Esophagus muscularis mucosa (tissue), 4 donors: ENCODE measurements at places on chromosomes 12 and 14. TPM values are rescaled to one million over a fixed set of nuclear protein-coding genes. Genes with fewer than 3 reads are reported as not detected.

GRCh38 chr14:106215229-106215628, 688.8 kb downstream of the TMEM121 start:
- DNase-seq = no peak

The POTEG gene
- total RNA-seq = not detected

The ZDHHC22 gene
- not detected for total RNA-seq

DNA sequence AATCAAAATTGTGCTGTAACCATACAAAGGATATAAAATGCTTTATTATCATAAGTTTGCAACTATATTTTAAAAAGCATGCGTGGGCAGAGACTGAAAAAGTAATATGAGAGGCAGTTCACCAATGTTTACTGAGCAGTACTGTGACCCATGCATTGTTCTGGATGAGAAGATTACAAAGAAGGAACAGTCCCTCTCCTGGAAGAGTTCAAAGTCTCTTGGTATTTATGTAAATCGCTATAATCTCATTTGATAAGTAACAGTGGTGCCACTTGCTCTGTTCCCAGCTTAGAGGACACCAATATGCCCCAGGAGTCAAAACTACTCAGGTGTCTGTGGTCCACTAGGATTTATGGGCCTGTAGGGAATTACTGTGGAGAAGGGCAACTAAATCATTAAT, 2.1 kb upstream of the CMAS start:
- no peak for DNase-seq

DNA sequence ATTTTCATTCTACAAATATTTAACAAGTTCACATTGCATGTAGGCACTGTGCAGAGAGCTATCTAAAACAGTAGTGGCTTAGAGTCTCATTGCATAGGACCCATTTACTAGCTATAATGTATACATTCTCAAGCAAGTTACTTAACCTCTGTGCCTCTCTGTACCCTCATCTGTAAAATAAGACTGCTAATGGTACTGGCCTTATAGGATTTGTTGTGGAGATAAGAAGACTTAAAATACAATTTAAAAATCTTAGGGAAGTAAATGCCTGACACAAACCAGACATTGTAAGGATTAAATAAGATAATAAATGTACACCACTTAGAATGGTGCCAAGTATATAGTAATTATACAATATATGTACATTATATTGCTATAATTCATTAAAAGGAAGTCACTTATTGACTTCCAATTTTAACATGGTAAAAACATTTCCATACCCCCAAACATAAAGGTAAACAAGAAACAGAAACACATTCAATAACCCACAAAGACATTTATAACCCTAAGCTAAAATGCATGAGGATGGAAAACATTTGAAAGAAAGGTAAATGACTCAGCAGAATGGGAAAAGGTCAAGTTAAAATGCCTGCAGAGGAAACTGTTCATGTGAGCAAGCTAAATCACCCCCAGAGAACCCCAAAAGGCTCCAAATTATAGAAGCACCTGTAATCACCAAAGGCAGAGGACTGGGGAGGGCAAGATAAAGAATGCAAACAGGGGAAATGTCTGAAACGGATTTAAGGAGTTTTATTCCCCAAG, 30.8 kb downstream of the RPS6KA5 start:
- DNase-seq = no peak

- no peak for DNase-seq
Measured at GRCh38 chr12:13273850-13274249, 77.3 kb downstream of the EMP1 start.

- DNase-seq = no peak
Measured at GRCh38 chr12:132926415-132926833, 29.7 kb downstream of the ZNF605 start.

The TSPAN19 gene
- not detected for total RNA-seq

DNA sequence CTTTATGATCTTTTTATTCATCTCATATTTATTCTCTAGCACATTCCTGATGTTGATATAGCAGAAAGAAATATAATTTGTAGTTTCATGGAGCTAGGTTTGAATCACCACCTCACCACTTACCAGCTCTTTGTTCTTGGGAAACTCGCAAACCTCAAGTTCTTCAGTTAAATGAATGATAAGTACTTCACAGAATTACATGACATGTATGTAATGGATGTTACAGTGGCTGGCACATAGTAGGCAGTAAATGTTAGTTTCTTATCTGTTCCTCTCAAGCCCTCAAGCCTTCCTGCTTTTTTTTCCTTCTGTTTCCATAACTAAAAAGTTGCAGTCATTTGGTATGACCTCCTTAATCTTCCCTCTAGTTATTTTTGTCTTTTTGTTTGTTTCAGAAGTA, 54.9 kb downstream of the SPATS2 start:
- no peak for DNase-seq

The MFAP5 gene
- total RNA-seq = 252 TPM

DNA sequence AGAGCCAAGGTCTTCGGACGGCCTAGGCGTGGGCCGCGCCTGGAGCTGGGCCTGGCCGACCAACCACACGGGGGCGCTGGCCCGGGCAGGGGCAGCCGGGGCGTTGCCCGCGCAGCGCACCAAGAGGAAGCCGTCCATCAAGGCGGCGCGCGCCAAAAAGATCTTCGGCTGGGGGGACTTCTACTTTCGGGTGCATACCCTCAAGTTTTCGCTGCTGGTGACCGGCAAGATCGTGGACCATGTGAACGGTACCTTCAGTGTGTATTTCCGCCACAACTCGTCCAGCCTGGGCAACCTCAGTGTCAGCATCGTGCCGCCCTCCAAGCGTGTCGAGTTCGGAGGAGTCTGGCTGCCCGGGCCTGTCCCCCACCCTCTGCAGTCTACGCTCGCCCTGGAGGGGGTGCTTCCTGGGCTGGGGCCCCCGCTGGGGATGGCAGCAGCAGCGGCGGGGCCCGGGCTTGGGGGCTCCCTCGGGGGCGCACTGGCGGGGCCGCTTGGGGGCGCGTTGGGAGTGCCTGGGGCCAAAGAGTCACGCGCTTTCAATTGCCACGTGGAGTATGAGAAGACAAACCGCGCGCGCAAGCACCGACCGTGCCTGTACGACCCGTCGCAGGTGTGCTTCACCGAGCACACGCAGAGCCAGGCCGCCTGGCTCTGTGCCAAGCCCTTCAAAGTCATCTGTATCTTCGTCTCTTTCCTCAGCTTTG, 4.4 kb upstream of the SHMT2 start:
- no peak for DNase-seq

DNA sequence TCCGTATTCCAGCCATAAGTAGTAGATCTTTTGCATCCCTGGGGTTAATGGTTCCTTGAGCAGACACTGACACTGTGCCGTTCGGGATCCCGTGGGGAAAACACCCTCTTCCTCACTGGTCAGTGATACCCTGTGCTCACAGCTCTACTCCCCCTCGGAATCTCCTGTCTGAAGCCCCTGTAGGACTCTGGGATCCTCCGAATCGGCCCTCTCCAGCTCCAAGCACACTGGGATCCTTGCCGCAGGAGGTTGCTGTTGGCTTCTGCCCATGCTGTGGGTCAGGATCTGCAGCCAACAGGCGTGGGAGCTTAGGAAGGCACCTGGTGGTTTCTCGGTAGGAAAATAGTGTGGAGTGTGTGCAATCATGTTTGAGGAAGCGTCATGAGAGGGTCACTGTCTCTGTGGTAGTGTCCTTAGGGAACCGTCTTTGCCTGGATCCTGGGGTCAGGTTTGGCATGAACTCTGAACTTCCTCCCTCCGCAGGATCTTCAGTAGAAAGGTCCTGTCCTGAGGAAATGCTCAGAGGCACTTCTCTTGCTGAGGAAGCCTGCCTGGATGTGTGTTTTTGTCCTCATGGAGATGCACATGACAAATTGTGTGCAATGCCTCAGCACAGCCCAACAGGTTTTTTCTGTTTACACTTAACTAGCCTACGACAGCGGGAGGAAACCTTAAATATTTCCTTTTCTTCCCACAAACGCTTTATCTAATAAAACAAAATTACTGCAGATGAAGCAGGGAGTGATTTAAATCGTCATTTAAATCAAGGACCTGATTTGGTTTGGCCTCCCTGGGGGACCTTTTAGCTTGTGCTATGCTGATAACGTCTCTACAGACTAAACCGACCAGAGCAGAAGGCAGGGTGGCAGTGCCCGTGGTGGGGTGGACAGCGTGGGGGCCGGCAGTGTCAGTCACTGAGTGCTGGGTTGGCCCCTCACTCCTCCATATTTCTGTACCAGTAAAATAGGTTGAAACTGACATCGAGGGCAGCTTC, 18.7 kb downstream of the FBXL14 start:
- no peak for DNase-seq

- no peak for DNase-seq
Measured at GRCh38 chr12:50894241-50894640, 51.5 kb downstream of the TMPRSS12 start.

DNA sequence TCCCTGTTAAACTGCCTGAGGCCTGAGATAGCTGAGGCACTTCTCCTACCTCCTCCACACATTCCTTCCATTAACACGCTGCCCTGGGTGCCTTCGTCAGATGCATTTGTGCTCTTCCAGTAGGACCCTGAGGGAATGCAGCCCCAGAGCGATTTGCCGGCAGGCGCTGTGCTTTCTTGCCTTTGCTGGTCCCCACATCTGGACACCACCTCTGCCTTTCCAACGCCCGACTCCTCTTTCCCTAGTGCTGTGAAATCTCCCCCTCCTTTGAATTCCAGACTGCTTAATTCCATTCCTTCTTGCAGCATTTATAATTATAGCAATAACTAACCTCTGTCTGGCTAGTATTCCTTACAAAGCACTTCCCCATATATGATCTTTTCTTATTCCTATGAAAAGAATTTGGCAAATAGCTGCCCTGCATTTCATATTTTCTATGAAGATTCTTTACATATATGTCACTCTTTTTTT, 88.4 kb downstream of the C12orf75 start:
- DNase-seq = no peak

The KRT82 gene
- total RNA-seq = not detected
